Osteoblast (primary cell): ENCODE measurements at places on chromosomes 3 and 15.
A peak's percentile ranks its signal among the peaks of the same experiment; 100 is the strongest.

GRCh38 chr15:59371458-59372351 is 966 bp downstream of the MYO1E start:
- peak; percentile 92 for DNase-seq
- no peaks in the 10 kb centered on the region for H3K36me3 ChIP-seq
- H3K4me3 ChIP-seq = peak overlapping the region; percentile 83
- peaks cover 20% of the 10 kb centered on the region for H3K4me1 ChIP-seq

- peaks cover 10% of the 10 kb centered on the region for H3K4me1 ChIP-seq
- DNase-seq = no peak
- H3K4me3 ChIP-seq = peak overlapping the region; percentile 97
- peak overlapping the region; percentile 95 for H3K27ac ChIP-seq
- peaks cover 3% of the 10 kb centered on the region for H3K36me3 ChIP-seq
Measured at GRCh38 chr3:53346922-53347260, 452 bp downstream of the DCP1A start.

GRCh38 chr3:11624704-11625375 is 18.9 kb downstream of the VGLL4 start:
- H3K4me1 ChIP-seq = peaks cover 21% of the 10 kb centered on the region
- H3K4me3 ChIP-seq = no peak overlapping the region
- peaks cover 6% of the 10 kb centered on the region for H3K36me3 ChIP-seq
- no peaks in the 10 kb centered on the region for H3K27me3 ChIP-seq

GRCh38 chr15:60764408-60764963 is 285.5 kb upstream of the ICE2 start:
- no peaks in the 10 kb centered on the region for H3K27me3 ChIP-seq
- no peak for DNase-seq
- no peaks in the 10 kb centered on the region for H3K36me3 ChIP-seq
- no peak overlapping the region for H3K27ac ChIP-seq
- no peak overlapping the region for H3K4me3 ChIP-seq
